Lower leg skin (tissue), 4 donors: ENCODE measurements at places on chromosomes 1 and 21.

DNA sequence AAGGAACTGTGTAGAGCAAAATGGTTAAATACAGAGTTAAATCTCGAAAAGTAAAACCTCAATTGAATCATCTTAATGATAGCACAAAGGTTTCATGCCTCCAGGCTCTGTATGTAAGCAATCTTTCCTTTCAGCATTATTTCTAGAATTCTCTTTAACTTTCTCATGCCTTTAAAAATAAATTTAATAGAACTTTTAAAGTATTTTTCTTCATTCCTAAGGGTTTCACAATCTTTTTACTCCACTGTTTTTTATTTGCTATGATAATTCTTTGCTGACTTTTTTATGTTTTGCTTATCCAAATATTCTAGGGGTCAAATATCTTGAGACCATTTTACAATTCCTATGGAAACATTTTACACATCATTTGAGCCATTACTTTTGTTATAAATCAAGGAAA is 288.0 kb downstream of the BACH1 start:
- no peak for DNase-seq

DNA sequence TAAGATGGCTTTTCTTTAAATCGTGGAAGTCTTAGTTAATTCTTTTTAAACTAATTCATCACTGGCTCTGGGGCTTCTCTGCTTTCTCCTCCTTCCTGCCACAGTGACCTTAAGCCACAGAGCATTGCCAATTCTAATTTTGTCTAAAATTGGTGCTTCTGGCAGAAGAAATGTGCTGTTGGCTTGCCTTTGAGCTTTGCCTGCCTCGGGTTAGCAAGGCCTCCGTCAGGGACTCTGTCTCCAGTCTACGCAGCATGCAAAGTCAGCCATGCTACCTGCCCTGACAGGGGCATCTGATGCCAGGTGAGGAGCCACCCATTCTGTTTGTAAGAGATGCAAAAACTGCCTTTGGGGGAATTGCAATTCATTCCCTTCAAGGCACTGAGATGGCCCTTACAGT is 25.2 kb downstream of the CLDN14 start:
- DNase-seq, result no peak

DNA sequence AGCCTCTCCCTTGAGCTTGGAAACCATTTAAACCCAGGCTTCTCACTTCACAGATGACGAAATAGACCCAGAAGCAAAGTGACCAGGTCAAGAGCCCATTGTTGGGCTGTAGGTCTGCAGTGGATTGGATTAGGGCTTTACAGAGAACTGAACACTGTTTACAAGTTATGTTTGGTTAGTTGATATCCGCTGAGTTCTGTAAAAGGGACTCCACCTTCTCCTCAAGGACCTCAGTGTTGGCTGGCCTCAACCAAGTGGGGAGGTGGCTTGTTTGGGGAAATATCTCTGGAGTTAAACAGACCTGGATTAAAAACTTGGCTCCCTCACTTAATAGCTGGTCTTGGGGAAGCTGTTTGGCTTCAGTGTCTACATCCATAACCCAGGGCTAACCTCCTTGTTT is 88.1 kb downstream of the UCK2 start:
- peak; percentile 10 for DNase-seq

GRCh38 chr1:183178545-183178944 is 7.5 kb upstream of the LAMC2 start:
- DNase-seq, result no peak
